NCI-H1436 treated with DMSO at 0.1 percent for 48 hours (cell line): ENCODE measurements at places on chromosomes 7 and 10.

GRCh38 chr7:9505516-9505915 is 1072.1 kb downstream of the NXPH1 start:
- DNase-seq, result no peak

- no peak for DNase-seq
These were observed 46.8 kb downstream of the IPMK start for GRCh38 chr10:58220769-58221451.

DNA sequence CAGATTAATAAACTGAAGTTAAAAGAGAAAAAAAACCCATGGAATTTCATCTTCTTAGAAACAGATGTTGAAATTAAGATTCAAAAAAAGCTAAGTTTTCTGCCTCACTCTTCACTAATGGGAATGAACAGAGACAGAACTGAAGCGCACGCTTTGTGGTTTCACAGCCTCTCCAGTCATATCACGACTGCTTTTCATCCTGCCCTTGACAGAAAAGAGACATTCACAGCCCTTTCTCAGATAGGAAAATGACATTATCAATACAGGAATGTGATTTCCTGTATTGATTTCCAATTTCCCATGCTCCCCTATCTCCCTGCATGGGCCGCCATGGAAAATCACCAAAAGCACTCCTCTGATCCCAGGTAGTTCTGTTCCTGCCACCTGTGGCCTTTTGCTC is 108.2 kb downstream of the PFKFB3 start:
- DNase-seq, result no peak

DNA sequence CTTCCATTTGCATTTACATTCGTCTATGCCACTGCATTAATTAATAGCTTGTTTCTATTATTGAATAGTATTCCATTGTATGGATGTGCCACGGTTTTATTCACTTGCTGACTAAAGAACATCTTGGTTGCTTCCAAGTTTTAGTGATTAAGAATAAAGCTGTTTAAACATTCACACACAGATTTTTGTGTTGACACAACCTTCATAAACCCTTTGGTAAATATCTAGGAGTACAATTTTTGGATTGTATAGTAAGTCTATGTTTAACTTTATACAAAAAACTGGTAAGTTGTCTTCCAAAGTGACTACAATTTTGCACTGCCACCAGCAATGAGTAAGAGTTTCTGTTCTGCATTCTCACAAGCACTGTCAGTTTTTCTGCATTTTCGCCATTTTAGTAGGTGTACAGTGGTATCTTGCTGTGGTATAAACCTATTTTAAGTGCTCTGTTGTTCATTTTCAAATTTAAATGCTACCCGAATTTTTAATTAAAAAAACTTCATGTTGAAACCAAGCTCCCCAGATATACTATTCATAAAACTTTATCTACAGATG is 121.4 kb downstream of the RNF133 start:
- no peak for DNase-seq

GRCh38 chr10:6351495-6351894 is 148.8 kb downstream of the PFKFB3 start:
- DNase-seq, result no peak

- no peak for DNase-seq
These were observed 40.0 kb upstream of the GSDME start for GRCh38 chr7:24797270-24797669.

- no peak for DNase-seq
These were observed 23.7 kb downstream of the FIGNL1 start for GRCh38 chr7:50426280-50427045.
